ENCODE measurements at places on chromosomes 3 and 15.
A peak's percentile ranks its signal among the peaks of the same experiment; 100 is the strongest.

DNA sequence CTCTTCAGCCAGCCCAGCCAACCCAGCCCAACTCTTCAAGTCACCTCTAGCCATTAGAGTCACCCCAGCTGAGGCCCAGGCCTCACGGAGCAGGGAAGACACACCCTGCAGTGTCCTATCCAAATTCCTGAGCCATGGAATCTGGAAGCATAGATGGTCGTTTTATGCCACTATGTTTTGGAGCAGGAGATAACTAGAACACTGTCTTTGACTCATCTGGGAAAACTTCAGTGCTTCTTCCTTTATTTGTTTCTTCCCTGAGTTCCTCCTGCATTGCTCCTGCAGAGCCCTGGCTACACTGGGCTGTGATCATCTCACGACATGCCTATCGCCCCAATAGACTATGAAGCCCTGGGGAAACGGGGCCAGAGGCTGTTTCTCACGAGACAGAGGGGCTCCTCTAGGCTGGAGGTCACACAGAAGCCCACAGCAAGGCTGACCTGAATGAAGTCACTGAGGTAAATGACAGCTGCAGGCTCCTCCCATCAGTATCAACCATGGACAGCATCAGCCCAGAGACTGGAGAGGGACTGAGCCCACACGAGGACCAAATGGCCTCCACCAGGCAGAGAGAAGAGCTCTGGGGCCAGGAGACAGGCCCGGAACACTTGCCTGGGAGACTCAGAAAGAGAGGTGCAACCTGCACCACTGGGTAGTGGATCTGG is 22.7 kb downstream of the CRABP1 start:
- no peak for DNase-seq

GRCh38 chr3:87541723-87542122 is 265.3 kb upstream of the POU1F1 start:
- no peak for DNase-seq

DNA sequence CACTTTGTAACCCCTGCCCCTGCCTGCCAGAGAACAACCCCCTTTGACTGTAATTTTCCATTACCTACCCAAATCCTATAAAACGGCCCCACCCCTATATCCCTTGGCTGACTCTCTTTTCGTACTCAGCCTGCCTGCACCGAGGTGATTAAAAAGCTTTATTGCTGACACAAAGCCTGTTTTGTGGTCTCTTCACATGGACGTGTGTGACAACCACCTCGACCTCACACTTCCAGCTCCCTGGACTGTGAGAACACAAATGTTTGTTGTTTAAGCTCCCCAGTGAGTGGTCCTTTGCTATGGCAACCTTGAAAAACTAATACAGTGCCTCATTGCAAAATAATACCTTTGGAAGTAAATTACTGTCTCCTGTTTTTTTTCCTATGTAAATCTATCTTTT is 299.2 kb upstream of the POU1F1 start:
- no peak for DNase-seq

DNA sequence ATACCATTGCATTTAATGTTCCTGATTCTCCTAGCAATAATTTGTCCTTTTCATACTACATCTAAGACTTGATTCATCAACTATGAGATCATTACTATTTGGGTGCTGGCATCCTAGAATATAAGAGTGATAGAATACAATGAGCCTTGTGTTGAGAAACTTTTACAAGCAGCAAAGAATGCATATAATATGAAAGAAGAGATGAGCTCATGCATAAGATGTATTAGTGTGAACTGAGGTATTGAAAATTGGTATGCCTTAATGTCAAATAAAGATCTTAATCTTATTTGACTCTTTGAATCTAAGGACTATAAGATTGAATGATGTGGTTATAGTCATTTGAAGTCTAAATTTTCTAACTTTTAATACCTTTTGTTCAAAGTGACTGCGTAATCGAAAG is 220.0 kb upstream of the ARHGEF26 start:
- no peak for DNase-seq

- DNase-seq = no peak
These were observed 81.5 kb downstream of the CPN2 start for GRCh38 chr3:194269610-194270145.

DNA sequence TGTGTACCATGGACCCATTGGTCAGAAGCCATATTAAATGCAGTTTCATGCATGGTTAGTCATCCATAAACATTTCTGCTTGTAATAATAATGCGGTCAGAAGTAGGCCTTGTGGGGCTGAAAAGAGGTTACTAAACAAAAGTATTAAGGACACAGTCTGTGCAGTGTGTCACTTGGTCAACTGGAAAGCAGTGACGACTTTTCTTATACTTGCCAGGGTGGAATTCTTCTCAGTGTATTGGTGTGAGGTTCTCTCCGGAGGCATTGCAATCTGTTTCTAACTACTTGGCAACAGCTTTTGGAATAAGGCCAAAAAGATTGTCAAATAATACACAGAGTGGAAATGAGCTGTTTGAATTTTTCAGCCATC is 46.8 kb downstream of the CHL1 start:
- DNase-seq = no peak

DNA sequence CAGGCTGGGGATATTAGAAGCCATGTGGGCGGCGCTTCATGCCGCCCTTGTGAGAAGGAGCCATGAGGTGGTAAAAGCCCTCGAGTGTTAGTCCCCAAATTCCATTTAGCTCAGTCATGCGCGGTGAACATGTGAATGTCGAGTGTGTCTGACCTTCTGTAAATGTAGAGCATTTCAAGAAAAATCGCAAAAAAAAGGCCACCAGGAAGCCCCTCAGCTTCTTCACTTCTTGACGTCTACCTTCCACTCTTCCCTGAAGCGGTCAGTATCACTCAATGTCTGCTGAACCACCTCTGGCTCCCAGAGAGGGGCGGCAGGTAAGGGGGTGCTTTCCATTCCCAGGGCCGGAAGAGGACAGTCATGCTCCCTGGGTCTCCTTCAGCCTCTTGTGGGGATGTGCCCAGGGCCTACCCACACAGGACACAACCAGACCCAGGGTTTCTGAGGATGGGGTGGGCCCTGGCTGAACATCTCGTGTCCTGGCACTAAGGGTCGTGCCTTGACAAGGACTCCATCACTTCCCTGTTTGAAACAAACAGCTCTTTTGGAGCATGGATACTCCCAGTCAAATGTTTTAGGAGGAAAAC is 274.9 kb downstream of the FAM43A start:
- DNase-seq = no peak

DNA sequence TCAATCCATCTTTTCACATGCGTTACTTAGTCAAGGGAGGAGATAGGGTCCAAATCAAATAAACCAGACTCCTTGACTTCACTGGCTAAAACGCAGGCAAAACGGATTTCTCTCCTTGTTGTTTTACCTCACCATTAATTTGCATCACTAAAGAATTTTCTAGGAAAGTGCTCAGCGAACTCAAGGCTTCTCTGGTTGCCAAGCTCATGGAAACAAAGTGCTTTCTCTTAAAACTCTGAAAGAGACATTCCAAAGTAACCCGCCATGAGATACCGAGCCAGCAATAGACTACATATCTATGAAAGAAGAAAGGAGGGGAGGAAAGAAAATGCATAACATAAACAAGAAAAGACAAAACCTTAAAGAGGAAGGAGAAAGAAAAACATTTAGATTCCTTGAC is 211.7 kb upstream of the WNT5A start:
- no peak for DNase-seq

DNA sequence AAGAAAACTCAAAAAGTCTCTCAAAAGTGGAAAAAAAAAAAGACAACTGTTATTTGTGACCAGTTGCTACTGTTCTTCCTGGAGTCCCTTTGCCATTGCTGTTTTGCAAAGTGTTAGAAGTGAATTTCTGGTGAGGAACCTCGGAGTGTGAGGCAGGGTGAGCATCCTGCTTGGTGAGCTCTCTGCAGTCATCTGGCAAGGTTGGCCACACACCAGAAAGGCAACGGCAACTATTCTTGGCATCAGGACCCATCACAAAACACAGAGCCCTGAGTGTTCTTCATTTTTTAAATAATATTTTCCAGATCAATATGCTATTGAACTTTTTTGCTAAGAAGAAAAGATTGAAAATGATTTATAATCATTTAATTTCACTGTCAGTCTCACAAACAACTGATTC is 60.7 kb downstream of the CGNL1 start:
- DNase-seq = no peak

DNA sequence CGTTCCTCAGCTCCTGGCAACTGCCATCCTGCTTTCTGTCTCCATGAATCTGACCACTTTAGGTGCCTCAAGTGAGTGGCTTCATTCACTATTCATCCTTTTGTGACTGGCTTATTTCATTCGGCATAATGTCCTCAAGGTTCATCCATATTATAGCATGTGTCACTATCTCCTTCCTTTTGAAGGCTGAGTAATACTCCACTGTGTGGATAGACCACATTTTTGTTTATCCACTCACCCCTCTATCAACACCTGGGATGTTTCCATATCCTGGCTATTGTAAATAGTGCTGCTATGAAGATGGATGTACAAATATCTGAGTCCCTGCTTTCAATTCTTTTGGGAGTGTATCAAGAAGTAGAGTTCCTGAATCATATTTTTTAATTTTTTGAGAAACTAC is 98.8 kb downstream of the ADAMTS17 start:
- DNase-seq = no peak

DNA sequence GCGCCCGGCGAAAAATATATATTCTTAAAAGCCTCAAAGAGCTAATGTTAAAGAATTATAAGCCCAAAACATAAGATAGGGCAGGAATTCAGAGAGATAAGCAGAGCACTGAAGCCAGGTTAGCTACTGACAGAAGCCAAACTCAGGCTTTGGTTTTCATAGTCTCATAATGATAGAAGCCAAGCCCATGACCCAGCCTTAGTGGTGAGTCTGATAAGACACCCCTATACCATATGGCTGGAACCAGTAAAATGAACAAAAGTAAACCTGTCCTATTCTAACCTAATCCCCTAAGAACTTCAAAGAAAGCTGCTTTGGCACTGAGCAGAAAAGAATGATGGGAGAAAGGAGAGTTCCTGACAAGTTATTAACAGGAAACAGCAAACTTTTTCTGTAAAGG is 25.9 kb downstream of the MYO9A start:
- DNase-seq = no peak

DNA sequence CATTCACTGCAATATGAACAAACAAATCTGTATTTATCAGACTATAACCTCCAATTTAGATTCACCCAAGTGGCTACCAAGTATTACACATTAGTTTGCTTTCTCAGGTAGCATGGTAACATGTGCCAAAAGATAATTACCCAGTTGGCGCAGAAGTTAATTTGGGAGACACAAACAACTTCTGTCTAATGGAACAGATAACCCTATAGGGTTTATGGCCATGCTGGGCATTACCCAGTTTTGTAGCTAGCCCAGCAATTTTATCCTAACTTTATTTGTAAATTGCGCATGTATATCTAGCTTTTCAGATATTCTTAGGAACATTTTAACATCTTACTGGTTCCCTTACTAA is 780 bp downstream of the RPL22L1 start:
- no peak for DNase-seq

DNA sequence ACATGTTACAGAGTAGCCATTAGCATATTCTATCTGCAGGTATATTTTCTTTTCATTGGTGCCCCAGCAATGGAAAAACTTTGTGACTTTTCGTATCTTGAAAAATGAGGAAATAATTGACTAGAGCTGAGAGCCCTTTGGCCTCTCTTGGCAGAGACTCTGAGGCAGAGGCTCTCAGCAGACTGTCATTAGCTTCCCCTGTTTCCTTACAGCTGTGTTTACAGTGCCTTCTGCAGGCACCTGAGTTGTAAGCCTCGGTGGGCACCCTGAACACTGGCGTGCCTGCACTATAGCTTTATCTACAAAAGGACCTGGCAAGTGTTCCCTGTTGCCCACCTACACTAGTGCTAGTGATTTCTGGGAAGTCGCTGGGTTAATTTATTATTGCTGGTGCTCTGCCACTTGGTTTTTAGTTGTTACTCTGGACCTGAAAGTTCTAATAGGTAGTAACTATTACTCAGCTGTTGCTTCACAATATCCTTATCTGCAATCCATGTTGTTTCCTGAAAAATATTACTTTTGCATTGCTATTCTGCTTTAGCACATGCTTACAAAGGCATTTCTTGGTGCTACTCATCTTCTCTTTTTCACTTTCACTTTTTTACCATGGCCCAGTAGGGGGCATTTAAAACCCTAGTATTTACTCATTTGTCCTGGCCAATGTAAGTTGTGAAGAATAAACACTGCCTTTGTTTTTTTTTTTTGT is 7.8 kb upstream of the GPR171 start:
- DNase-seq = no peak

GRCh38 chr3:61564395-61565059 is 3.2 kb downstream of the PTPRG start:
- DNase-seq = peak; percentile 21

DNA sequence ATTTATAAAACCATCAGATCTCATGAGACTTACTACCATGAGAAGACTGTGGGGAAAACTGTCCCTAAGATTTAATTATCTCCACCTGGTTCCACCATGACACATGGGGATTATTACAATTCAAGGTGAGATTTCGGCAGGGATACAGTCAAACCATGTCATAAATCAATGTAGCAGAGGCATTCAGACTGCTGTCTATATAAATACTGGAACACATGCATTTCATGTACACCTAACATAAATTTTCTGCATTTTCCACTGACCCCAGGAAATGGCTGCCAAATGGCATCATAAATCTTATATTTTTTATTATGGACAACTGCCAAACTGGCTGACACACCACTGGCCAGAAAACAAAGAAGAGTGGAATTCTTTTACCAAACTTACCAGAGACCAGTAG is 755.1 kb upstream of the EPHA6 start:
- no peak for DNase-seq

- DNase-seq = no peak
These were observed 187.1 kb downstream of the ALCAM start for GRCh38 chr3:105553851-105554250.

DNA sequence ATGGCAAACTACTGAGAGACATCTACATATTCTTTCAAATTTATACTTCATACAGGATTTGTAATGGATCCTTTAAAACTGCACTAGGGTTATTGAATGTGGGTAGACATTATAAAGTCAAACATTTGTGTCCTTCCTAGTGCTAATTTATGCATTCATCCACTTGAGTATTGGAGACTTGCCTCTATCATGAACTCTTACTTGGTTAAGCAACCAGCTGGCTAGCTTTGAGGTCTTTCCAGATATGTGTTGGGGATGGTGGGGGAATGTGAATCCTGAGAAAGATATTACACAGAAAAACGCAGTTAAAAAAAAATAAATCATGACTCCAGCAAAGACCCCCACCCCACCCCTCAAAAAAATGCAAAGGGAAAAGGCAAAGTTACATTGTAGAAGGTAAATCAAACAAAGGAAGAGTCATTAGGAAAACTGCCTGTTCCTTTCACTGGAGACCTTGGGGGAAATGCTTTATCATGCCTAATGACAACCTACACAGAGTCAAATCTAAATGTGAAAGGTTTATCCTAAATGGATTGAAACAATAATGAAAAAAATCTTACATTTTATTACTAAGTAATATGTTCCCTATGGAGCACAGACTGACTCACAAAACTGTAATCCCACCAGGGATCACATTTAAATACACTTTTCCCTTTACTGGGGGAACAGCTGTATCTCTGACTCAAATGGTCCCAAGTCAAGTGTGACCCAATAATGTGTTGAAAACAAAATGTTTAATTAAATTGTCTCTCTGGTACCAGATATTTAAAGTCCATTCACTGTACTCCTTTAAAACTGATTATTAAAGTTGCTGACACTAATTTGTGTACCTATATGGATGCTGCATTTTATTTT is 522.3 kb downstream of the ROBO1 start:
- DNase-seq = no peak

GRCh38 chr15:25832158-25832557 is 31.0 kb downstream of the ATP10A start:
- DNase-seq = peak; percentile 39

GRCh38 chr3:74021449-74021848 is 396.7 kb upstream of the PDZRN3 start:
- no peak for DNase-seq

All from activated CD4-positive, alpha-beta T cell treated with anti-CD3 and anti-CD28 coated beads, Interleukin-2, amount 50 U/mL, for 48 hours (primary cell).